ENCODE measurements at places on chromosomes 16 and 17. TPM values are rescaled to one million over a fixed set of nuclear protein-coding genes. Genes with fewer than 3 reads are reported as not detected.
A peak's percentile ranks its signal among the peaks of the same experiment; 100 is the strongest.

GRCh38 chr16:78770353-78771091 lies 671.1 kb downstream of the WWOX start:
- peak; percentile 86 for DNase-seq

DNA sequence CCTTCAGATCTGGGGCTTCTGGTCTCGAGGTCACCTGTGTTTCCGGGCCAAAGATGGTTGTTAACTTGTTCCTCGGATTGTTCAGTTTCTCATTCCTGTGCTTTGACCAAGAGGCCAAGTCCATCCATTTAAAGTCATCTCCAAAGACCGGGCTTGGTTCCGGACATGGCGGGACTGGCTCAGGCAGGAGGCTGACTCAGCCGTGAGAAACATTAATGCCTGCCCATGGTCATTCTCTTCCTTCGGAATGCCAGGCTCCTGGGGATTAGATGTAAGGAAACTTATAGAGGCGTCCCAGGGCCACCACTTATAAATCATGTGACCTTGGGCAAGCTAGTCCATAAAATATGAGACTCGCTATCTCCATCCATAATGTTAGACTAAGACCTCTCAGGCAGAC lies 13.6 kb upstream of the NKD1 start:
- DNase-seq: no peak

Gene UNC13D
- 8.6 TPM for total RNA-seq

Gene SYCE1L
- 2.1 TPM for total RNA-seq

DNA sequence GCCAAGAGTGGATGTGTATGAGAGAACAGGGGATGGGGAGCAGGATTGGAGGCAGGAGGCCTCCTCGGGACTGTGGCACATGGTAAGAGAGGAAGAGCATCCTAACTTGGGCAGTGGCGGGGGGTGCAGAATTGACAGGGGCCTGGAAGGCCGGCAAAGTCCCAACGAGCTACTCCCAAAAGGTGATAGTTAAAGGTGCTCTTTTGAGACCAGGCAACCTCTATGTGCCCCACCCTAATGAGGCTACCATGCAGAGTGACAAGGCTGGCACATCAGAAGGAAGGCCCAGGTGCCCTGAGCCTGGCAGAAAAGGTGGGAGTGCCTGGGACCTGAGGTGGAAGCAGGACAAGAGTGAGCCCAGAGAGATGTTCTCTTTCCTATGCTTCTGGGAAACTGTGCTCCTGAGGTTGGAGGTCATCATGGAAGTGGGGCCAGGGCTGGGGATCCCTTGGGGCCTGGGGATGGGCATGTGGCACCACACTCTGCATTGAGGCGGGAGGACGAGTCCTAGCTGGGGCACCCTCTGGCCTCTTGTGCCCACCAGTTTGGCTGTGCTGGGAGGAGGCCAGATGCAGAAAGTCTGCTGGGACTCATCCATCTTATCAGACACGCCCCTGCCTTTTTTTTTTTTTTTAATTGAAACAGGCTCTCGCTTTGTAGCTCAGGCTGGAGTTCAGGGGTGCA lies 5.9 kb downstream of the RAB11FIP4 start:
- no peak for DNase-seq

Gene ALOX15
- total RNA-seq: 4.5 TPM

GRCh38 chr17:49401971-49402611 lies 12.6 kb downstream of the PHB1 start:
- no peak for DNase-seq

DNA sequence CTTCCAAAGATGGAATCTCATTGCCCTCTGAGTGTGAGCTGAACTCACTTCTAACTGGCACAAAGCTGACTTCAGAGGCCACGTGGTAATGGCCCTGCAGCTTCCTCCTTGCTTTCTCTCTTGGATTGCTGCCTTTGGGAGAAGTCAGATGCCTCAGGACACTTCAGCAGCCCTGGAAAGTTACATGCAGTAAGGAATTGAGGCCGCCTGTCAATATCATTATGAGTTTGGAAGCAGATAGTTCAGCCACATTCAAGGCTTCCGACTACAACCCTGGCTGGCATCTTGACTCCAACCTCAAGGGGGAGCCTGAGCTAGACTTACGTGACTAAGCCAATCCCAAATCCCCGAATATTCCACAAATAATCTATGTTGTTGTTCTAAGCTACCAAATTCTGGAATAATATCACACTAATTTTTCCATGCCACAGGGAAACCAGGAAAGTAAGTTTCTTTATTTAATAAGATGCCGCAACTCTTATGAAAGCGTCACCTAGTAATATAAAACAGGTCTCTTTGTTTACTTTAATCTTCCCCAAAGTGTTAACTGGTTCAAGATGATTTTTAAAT lies 13.6 kb downstream of the CEP20 start:
- peak; percentile 42 for DNase-seq

DNA sequence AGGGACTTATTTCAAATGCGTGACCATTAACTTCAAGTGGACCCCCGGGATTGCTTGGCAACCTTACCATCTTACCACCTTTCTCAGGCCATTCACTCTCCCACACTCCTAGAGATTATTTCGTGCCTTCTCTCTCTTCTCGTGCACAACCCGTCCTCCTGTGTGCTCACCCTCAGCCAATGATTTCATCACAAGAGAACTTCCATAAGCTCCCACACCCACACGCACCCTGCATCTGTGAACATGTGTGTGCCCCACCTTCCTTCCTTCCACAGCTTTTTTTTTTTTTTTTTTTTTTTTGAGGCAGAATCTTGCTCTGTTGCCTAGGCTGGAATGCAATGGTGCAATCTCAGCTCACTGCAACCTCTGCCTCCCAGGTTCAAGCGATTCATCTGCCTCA lies 27.4 kb upstream of the CDH3 start:
- no peak for DNase-seq

Gene SLC16A5
- total RNA-seq: 7.2 TPM

- peak; percentile 79 for DNase-seq
Observed at GRCh38 chr17:21209511-21210175, 4.3 kb downstream of the TMEM11 start.

Data from left ventricle myocardium superior (tissue), 1 donor.